ENCODE measurements at places on chromosomes 2 and 18.

- DNase-seq, result peak; percentile 57
Measured at GRCh38 chr2:127219171-127220070, 678 bp downstream of the CYP27C1 start.

DNA sequence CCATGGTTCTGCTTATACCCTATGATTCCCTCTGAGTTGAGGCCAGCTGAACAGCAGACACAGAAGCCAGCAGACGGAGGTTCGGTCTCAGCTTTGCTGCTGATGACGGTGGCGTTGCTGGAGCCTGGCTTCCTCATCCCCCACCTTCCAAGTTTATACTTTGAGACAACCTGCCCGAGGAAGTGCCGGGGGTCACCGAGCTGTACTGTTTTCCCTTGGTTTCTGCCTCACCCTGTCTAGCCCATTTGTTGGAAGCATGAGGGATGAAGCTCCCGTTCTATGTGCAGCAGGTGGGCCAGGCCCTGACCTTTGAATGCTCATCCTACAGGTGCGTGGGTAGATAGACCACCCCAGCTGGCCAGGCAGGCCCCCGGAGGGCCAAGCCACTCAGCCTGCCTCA, 117.3 kb downstream of the MYCN start:
- no peak for DNase-seq

DNA sequence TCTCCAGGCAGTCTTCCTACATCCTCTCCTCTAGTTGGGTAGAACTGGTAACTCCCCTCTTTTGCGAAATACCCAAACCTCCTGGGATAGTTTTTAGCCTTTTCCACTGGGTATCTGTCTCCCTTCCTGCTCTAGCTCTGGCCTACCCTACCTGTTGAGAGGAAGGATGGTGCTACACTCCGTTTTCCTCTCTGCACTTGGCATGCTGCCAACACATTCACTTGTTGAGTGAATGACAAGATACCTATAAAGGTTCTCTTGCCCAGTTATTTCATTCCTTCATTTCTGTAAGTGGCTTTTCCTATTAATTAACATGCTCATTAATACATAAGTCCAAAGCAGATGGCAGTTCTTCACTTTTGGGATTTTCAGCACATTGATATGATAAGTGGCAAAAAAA, 293.8 kb downstream of the CNTNAP5 start:
- no peak for DNase-seq

GRCh38 chr18:7980136-7980535, 413.0 kb downstream of the PTPRM start:
- peak; percentile 14 for DNase-seq

GRCh38 chr18:57969824-57970223, 74.2 kb upstream of the NEDD4L start:
- DNase-seq, result no peak

GRCh38 chr2:56286936-56287335, 103.1 kb downstream of the CCDC85A start:
- no peak for DNase-seq

GRCh38 chr2:120453635-120453998, 107.7 kb downstream of the INHBB start:
- DNase-seq, result no peak
